ENCODE measurements at places on chromosomes 5 and 9. TPM values are rescaled to one million over a fixed set of nuclear protein-coding genes. Genes with fewer than 3 reads are reported as not detected.

GRIN1 gene
- not detected for polyA plus RNA-seq

PCDHGA2 gene
- polyA plus RNA-seq = not detected

CATSPER3 gene
- 1.3 TPM for polyA plus RNA-seq

WNT8A gene
- not detected for polyA plus RNA-seq

NR5A1 gene
- not detected for polyA plus RNA-seq

ANKRD31 gene
- polyA plus RNA-seq = 0.48 TPM

GRCh38 chr5:39515881-39516280 is 91.1 kb upstream of the DAB2 start:
- no peak for DNase-seq

GRCh38 chr5:138661291-138661960 is 86.2 kb upstream of the HSPA9 start:
- DNase-seq = no peak

- DNase-seq = no peak
Measured at GRCh38 chr5:93601071-93601801, 18.2 kb downstream of the NR2F1 start.

DNA sequence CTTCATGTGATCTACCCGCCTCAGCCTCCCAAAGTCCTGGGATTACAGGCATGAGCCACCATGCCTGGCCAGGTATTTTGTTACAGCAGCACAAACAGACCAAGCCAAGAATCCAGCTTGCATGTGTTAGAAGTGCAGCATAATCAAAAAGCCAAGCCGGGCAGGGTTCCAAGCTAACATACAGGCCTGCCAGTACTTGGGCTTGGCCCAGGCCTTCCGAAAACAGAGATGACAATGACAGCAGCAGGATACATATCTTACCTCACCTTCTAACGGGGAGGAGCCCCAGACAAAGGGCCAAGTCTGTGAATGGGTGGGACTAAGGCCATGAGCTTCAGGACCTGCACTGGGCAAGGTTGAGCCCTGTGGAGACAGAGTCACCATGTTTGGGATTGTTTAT is 91.4 kb upstream of the ZNF462 start:
- DNase-seq = no peak

- DNase-seq = no peak
Measured at GRCh38 chr5:569868-570361, 42.2 kb upstream of the CEP72 start.

- DNase-seq = no peak
Measured at GRCh38 chr9:81460693-81461092, 228.7 kb downstream of the TLE1 start.

DNA sequence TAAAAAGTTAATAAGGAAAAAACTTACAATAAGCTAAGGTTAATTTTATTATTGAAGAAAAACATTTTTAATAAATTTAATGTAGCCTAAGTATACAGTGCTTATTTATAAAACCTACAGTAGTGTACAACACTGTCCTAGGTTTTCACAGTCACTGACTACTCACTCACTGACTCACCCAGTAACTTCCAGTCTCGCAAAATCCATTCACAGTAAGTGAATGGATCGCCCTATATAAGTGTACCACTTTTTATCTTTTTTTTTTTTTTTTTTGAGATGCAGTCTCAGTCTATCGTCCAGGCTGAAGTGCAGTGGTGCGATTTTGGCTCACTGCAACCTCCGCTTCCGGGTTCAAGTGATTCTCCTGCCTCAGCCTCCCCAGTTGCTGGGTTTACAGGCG is 47.7 kb downstream of the FNIP1 start:
- DNase-seq = no peak

GRCh38 chr5:109186759-109187158 is 223.0 kb downstream of the PJA2 start:
- DNase-seq = no peak
